RKO (cell line): ENCODE measurements at places on chromosomes 1 and 21.

- no peak for DNase-seq
Observed at GRCh38 chr1:181127898-181128453, 39.5 kb downstream of the IER5 start.

GRCh38 chr1:24096009-24096738 is 15.8 kb downstream of the MYOM3 start:
- DNase-seq = no peak

GRCh38 chr1:169509354-169509753 is 23.6 kb upstream of the SLC19A2 start:
- DNase-seq = no peak

GRCh38 chr1:30305061-30305460 is 418.3 kb downstream of the MATN1 start:
- no peak for DNase-seq

DNA sequence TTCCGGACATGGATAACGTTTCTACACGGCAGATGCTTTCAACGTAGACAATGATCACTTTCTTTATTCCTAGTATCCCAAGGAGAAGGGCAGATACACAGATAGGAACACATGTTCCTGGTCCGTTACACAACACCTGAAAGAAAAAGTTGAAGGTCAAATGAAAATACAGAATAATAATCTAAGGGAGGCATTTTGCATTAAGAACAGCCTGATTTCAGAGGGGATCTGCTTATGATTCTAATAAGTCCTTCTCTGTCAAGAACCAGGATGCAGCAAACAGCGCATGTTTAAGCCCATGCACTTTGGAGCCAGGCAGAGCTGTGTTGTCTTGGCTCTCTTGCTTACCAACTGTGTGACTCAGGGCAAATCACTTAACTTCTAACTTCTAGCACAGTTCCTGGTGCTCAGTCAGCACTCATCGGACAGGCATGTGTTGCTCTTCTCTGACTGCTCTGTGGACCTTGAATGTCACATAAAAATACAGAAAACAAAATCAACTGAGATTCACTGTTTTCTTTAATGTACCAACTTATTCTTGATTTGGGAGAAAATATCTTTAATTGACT is 56.3 kb upstream of the CNN3 start:
- peak; percentile 41 for DNase-seq

DNA sequence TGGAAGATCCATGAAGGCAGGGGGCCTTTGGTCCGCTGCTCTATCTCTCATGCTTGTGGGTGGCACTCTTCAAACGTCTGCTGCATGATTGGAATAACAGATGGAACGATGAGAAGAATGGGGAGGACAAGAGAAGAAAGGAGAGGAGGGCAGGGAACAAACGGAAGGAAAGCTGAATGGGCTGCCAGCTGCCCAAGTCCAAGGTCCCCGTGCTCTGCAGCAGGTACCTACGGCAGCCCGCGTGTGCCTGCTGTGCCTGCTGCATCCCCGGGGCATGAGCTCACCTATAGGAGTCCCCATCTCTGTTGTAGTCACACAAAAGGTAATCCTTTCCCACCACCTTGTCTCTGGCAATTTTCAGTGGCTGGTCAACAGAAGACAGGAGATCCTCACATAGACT is 73.1 kb downstream of the SLC66A1 start:
- DNase-seq = no peak

GRCh38 chr1:240719953-240720700 is 108.2 kb upstream of the GREM2 start:
- no peak for DNase-seq

DNA sequence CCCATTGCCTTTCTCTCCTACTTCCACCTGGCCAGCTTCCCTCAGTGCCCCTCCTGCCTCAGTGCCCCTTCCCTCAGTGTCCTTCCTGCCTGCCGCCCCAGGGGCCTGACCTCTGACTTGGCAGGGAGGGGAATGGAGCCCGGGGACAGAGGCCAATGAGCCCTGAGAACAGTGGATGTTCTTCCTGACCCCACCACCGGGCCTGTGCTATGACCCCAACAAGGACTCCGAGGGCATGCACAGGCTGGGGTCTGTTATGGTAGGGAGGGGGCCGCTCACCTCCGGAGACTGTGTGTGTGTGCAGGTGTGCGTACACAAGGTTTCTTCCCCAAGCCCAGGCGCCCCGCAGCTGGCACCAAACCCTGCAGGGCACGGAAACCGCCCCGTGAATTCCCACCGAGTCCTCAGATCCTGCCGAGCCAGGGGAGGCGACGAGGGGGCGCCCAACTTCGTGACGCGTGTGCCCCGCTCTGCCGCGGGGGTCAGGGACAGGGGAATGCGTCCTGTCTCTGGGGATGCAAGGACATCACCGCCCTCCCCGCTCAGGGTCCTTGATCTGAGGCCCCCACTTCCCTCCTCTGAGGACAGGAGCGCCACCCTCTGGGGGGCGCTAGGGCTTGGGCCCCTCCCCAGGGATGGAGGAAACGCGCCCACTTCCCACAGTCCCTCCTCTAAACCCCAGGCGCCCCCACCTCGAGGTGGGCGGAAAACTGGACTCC is 766 bp downstream of the RAP1GAP start:
- no peak for DNase-seq

- no peak for DNase-seq
Observed at GRCh38 chr1:44418022-44418673, 13.1 kb downstream of the RNF220 start.

GRCh38 chr1:103517380-103518047 is 8.0 kb upstream of the RNPC3 start:
- DNase-seq = no peak

GRCh38 chr1:182702826-182703524 is 18.6 kb upstream of the RGS8 start:
- no peak for DNase-seq

GRCh38 chr1:233055879-233056641 is 105.6 kb downstream of the NTPCR start:
- no peak for DNase-seq

GRCh38 chr1:227357927-227358302 is 39.6 kb upstream of the CDC42BPA start:
- no peak for DNase-seq

DNA sequence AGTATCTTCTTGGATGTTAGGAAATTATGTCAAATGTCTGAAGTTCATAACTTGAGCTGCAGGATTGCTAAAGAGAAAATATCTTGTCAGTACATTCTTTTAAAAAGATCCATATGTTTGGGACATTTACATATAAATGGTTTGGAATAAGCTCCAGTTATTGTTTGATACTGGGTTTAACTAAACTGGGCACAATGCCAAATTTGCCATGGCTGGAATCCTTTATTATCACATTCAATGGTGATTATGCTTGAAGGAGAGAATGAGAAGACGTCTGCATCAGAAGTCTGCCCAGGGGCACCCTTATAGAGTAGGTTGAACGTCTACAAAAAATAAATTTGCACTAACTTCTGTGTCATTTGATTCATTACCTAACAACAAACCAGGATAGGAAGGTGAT is 652.5 kb downstream of the AMY1C start:
- no peak for DNase-seq

GRCh38 chr1:162663086-162663485 is 30.8 kb downstream of the DDR2 start:
- peak; percentile 13 for DNase-seq

DNA sequence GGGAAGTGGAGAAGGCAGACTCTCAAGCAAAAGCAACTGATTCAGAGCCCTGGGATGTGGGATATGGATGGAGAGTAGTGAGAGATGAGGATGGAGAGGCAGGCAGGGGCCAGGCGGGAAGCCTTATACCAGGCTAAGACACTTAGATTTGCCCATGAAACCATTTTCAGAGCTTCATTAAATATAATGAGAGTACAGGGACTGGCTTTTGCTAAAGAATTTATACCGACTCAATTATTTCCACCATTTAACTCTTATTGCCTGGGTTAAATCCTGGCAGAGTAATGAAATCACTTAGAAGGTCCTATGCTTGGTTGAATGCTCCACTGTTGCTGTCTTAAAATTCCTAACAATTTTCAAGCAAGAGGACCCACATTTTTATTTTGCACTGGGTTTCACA is 311.7 kb downstream of the KCNH1 start:
- DNase-seq = no peak

DNA sequence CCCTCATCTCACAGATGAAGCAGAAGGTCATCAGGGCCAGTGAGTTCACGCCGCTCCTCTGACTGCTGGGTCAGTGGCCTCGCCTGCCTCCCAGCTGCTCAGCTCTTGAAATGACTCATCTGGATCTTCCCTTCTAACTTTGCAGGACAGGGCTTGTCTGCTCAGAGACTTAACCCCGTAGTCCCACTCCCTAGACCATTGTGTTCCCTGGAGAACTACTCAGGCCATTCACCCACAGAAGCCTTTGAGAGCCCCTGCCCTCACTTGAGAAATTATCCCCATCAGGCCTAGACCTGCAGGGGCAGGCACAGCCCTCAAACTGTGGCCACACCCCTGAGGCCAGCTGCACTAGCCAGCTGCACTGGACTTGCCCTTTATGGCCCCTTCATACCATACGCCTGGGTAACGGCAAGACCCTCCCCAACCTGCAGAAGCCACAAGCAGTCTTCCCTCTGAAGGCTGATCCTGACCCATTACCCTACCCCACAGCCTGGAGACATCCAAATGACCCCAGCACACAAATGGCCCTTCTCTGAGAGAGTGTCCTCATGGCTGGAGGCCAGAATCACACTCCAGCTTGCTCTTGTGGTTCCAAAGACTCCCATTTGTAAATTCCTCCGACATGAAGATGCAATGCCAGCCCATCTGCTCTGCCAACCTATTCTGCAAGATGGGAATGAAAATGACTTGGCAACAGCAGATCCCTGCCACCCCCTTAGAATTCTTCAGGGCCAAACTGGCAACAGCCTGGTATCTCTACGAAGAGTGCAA is 33.2 kb downstream of the RCSD1 start:
- no peak for DNase-seq

- no peak for DNase-seq
Observed at GRCh38 chr1:155651861-155652661, 36.5 kb downstream of the YY1AP1 start.

GRCh38 chr1:230747890-230748800 is 957 bp downstream of the CAPN9 start:
- no peak for DNase-seq

- no peak for DNase-seq
Observed at GRCh38 chr21:38995071-38995669, 188.1 kb downstream of the PSMG1 start.

GRCh38 chr1:81758181-81758580 is 42.6 kb upstream of the ADGRL2 start:
- no peak for DNase-seq

DNA sequence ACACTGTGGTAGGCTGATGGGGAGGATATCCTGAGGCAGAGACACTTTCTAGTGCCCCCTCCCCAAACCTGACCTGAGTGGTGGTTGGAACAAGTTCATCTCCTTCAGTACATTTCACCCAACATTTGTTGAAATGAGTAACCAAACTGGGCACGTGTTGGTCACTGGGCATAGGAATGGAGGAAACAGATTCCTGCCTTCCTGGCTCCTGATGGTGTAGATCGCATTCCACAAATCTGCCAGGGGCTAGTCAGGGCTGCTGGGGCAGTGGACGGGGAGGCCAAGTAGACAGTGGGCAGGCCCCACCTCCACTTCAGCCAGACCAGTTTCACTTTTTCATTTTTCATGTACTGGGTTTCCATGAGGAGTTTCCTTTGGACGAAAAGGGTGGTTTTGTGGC is 16.5 kb upstream of the ALX3 start:
- no peak for DNase-seq

GRCh38 chr1:116847688-116848531 is 61.8 kb upstream of the PTGFRN start:
- peak; percentile 13 for DNase-seq

DNA sequence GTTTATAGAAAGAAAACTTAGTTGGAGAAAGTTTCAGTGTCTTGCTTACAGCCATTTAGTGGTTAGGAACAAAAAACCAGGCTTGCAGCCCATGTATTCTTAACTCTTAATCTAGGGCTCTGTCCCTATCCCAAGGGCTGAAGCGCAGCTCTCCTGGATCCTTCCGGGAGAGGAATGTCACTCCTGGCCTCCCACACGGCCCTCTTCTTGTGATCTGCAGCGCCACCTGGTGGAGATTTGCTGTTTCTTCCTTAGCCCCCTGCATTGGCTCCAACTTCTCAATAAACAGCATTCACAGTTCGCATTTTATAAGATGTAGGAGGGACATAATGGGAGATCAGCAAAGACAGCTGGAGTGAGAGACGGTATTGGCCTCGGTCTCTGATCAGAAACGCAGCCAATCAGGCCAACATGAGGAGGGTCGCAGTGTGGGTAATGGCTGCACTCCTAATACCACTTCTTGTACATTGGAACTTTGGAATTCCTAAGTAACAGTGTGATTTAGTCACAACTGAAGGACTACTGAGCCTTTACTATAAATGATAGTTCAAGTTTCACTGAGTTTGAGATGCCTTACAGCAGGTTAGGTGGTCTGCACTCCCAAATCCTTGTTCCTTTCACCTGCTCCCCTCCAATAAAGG is 283.4 kb downstream of the ASTN1 start:
- DNase-seq = peak; percentile 66

GRCh38 chr1:40383095-40383487 is 9.6 kb downstream of the SMAP2 start:
- DNase-seq = no peak

GRCh38 chr1:219465212-219466093 is 147.5 kb downstream of the ZC3H11B start:
- no peak for DNase-seq
